ENCODE measurements at places on chromosomes 13 and 19. TPM values are rescaled to one million over a fixed set of nuclear protein-coding genes. Genes with fewer than 3 reads are reported as not detected.

Gene JAK3
- 0.85 TPM for total RNA-seq

Gene TMEM272
- total RNA-seq, result not detected

Gene PTH2
- total RNA-seq, result not detected

Gene ACER1
- total RNA-seq, result not detected

Gene CCDC124
- 94.5 TPM for total RNA-seq

Gene ZNF324B
- 5.4 TPM for total RNA-seq

Gene SYNGR4
- not detected for total RNA-seq

Gene OVOL3
- total RNA-seq, result not detected

Gene IGFL2
- 16.6 TPM for total RNA-seq

Gene HOMER3
- total RNA-seq, result 136 TPM

Gene PLEKHG2
- 30.9 TPM for total RNA-seq

Gene ISYNA1
- 44.0 TPM for total RNA-seq

Gene TTYH1
- 0.63 TPM for total RNA-seq

Gene SLC5A5
- total RNA-seq, result not detected

Gene ZNF846
- 4.7 TPM for total RNA-seq

Gene TEX30
- total RNA-seq, result 9.9 TPM

Gene S1PR4
- total RNA-seq, result 0.14 TPM

Gene ATP7B
- 4.5 TPM for total RNA-seq

Gene ZNF558
- total RNA-seq, result 14.9 TPM

Gene CERS1
- 1.4 TPM for total RNA-seq

Gene SHISA2
- 1.1 TPM for total RNA-seq

Gene CYP2A7
- total RNA-seq, result not detected

Gene ADGRL1
- 16.3 TPM for total RNA-seq

Gene ZIM2
- not detected for total RNA-seq

Gene GFY
- total RNA-seq, result not detected

Gene TEX26
- total RNA-seq, result not detected

Gene ELAVL1
- total RNA-seq, result 49.2 TPM

Gene EID2B
- total RNA-seq, result 3.4 TPM

Gene HSPB6
- total RNA-seq, result 0.35 TPM

Gene TINCR
- 14.8 TPM for total RNA-seq

Gene ATP12A
- total RNA-seq, result 31.4 TPM

Gene LILRB2
- not detected for total RNA-seq

Gene ARRDC5
- not detected for total RNA-seq

Gene CDKN2D
- total RNA-seq, result 2.0 TPM

Gene NCR1
- not detected for total RNA-seq

Gene CYP2S1
- 24.9 TPM for total RNA-seq

Gene KLK5
- 42.7 TPM for total RNA-seq

Gene TMIGD2
- not detected for total RNA-seq

Gene C5AR1
- total RNA-seq, result 0.65 TPM

Gene OCEL1
- 5.9 TPM for total RNA-seq

Gene NLRP11
- not detected for total RNA-seq

Gene PLIN5
- 0.14 TPM for total RNA-seq

Gene LYPD5
- total RNA-seq, result 3.1 TPM

Gene IL12RB1
- not detected for total RNA-seq

Gene LRRC63
- not detected for total RNA-seq

Gene BCAM
- 97.8 TPM for total RNA-seq

Gene TDRD12
- 0.35 TPM for total RNA-seq

Gene ZGLP1
- 0.28 TPM for total RNA-seq

Gene PROZ
- not detected for total RNA-seq

Gene PGLYRP1
- not detected for total RNA-seq

Gene SELENOV
- total RNA-seq, result not detected

Gene ZMYM5
- 7.8 TPM for total RNA-seq

Gene ZNF560
- total RNA-seq, result not detected

Gene ETV2
- total RNA-seq, result 0.51 TPM

Gene TMEM238
- total RNA-seq, result 11.8 TPM

Measured in airway epithelial cell (primary cell).